Kasumi-1 (cell line): ENCODE measurements at places on chromosomes 6 and 20.
A peak's percentile ranks its signal among the peaks of the same experiment; 100 is the strongest.

- DNase-seq, result no peak
Measured at GRCh38 chr6:3363296-3364025, 93.4 kb downstream of the SLC22A23 start.

- peak; percentile 5 for DNase-seq
Measured at GRCh38 chr6:86782328-86782727, 155.0 kb upstream of the HTR1E start.

GRCh38 chr6:101195588-101195987, 197.9 kb upstream of the GRIK2 start:
- no peak for DNase-seq

DNA sequence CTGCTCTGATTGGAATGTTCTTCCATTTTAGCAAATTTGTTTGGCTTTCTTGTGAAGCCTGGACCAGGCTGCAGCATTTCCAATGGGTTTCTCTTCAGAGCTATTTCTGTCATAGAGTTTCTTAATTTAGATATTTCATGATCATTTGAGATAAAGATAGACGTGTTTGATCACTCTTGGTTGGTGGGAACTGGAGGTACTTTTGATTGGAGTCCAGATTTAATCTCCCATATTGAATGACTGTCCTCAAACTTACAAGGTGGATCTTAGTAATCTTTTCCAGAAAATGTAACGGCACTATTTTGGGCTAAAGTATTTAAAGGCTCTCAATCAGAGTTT, 29.2 kb downstream of the RNF144B start:
- DNase-seq, result no peak

GRCh38 chr6:35141007-35141655, at the start of gene TCP11:
TCP11 (minus strand) TSS chr6:35141339; CDS start chr6:35140870, 469 bp downstream.
- DNase-seq, result no peak

DNA sequence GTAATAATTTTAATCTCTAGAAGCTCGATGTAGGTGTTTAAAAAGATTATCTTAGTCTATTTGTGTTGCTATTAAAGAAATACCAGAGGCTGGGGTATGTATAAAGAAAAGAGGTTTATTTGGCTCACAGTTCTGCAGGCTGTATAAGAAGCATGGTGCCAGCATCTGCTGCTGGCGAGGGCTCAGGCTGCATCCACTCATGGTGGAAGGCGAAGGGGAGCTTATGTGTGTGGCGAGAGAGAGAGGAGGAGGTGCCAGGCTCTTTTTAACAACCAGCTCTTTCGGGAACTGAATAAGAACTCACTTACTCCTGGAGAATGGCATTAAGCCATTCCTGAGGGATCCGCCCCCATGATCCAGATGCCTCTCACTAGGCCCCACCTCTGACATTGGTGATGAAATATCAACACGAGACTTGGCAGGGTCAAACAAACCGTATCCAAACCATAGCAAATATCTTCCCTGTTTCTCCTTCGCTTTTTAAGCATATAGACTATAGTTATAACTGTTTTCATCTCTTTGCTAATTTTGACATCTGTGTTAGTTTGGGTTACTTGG, 24.5 kb downstream of the CHMP4B start:
- no peak for DNase-seq

GRCh38 chr6:74597266-74597665, 608.6 kb downstream of the COL12A1 start:
- DNase-seq, result peak; percentile 59

- DNase-seq, result no peak
Measured at GRCh38 chr6:100317031-100317430, 147.7 kb downstream of the SIM1 start.

DNA sequence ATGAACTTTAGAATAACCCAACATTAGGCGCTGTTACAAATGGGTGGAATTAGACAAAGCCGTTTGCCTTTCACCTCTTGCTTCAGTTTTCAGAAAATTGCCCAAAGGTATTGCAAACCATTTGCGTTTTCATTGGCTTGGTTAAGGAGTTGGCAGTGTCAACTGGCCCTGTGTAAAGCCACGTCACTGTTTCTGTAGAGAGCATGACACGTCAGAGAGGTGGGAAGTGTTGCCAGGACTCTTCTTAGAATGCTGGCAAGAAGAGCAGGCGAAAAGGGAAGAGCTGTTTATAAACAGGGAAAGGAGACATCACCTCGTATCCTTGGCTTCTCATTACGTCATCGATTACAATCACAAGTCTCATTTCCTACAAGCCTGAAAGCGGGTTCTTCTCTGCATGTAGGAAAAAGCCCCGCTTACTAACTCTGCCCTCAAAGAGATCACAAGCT, 4.2 kb upstream of the IRF4 start:
- DNase-seq, result no peak

- DNase-seq, result peak; percentile 52
Measured at GRCh38 chr20:45254383-45255262, at the start of gene SLPI. SLPI (minus strand) TSS chr20:45254564; CDS start chr20:45254543, 21 bp downstream.

- DNase-seq, result no peak
Measured at GRCh38 chr20:48636301-48636700, 191.5 kb downstream of the PREX1 start.

DNA sequence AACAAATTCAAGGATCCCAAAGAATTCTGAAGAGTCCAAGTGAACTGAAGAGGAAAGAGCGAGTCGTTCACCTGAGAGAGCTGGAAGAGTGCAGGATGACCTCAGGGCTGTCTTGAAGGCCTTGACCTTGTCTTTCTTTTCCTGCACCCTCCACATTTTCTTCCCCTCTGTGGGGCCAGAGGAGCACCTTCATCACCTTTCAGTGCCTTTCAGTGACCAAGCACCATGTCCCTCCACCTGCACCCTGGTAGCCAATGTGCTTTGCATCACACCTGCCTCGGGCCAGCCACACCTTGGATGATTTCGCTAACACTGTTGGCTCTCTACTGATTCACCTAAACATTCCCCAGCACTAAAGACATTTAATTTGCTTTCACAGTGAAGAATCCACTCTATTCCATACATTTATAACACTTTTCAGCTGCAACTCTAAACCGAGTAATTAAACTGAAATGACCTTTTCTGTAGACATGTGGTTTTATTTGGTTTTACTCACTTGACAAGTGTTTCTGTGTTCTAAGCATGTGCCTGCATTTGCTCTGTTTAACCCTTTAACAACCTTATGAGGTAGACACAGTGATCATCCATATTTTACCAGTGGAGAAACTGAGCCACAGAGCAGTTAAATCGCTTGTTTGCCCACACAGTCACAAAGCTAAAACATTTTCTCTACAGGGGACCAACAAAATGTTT, 121.3 kb upstream of the CST7 start:
- DNase-seq, result no peak

- DNase-seq, result no peak
Measured at GRCh38 chr6:13375360-13375878, 47.1 kb upstream of the TBC1D7 start.

- no peak for DNase-seq
Measured at GRCh38 chr6:91161246-91161645, 574.4 kb upstream of the MAP3K7 start.

DNA sequence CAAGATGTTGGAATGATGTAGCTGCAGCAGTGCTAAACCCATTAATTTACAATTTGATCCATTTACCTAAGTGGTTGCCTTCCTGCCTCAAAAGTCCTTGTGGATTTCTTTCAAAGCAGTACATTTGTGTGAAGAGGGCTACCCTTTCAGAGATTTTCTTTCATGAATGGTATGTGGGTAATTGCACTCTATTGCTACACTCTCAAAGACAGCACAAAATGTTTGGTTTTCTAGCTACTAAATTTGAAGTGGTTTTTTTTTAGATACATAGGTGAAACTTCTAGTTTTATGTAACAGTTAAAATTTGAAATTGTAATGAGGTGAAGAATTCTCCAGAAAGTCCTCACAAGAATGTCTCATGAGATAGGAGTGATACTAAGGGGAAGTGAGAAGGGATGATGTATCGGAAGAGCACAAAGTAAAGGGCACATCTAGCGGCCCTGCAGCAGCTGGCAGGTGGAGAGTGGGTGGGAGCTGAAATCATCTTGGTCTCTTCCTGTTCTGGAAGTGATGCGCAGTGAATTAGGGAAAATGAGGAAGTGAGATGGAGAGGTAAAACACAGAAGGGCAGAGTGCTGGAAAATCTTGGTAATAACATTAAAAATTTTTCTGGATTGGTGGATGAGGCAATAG, 236.8 kb upstream of the MAN1A1 start:
- no peak for DNase-seq

- no peak for DNase-seq
Measured at GRCh38 chr20:42099101-42099500, 480.9 kb upstream of the CHD6 start.

DNA sequence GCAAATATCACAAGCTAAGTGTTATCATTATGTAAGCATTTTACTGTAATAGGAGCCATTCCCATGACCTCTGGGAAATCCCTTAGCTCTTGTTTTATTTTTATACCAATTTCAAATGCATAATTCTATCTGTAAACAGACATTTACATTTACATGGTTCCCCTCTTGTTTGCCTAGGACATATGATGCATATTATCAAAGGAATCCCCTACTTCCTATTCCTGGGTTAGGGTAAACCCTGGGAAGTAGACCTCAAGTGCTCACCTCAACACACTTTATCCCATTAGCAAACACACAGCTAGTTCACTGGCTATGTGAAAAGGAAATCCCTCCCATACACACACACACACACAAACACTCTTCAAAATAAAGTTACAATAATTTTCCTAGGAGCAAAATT, 27.1 kb downstream of the PDE10A start:
- DNase-seq, result no peak

DNA sequence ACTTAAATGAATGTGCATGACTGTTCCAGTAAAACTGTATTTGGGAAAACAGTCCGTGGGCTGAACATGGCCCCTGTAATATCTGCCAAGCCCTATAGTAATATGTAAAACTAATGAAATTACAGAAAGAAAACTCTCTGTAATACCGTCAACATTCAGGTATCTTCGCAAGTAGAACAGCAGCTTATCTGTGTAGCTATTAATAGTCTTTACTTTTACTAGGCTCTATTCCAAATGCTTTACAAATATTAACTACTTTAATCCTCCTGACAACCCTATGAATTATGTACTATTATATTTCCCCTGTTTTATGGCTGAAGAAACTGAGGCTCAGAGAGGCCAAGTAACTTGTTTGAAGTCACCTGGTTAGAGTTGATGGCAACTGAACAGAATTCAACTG, 57.1 kb downstream of the DAAM2 start:
- no peak for DNase-seq

GRCh38 chr6:116651916-116652315, 16.6 kb downstream of the ZUP1 start:
- DNase-seq, result no peak

GRCh38 chr6:122077603-122078002, 321.8 kb upstream of the HSF2 start:
- no peak for DNase-seq

DNA sequence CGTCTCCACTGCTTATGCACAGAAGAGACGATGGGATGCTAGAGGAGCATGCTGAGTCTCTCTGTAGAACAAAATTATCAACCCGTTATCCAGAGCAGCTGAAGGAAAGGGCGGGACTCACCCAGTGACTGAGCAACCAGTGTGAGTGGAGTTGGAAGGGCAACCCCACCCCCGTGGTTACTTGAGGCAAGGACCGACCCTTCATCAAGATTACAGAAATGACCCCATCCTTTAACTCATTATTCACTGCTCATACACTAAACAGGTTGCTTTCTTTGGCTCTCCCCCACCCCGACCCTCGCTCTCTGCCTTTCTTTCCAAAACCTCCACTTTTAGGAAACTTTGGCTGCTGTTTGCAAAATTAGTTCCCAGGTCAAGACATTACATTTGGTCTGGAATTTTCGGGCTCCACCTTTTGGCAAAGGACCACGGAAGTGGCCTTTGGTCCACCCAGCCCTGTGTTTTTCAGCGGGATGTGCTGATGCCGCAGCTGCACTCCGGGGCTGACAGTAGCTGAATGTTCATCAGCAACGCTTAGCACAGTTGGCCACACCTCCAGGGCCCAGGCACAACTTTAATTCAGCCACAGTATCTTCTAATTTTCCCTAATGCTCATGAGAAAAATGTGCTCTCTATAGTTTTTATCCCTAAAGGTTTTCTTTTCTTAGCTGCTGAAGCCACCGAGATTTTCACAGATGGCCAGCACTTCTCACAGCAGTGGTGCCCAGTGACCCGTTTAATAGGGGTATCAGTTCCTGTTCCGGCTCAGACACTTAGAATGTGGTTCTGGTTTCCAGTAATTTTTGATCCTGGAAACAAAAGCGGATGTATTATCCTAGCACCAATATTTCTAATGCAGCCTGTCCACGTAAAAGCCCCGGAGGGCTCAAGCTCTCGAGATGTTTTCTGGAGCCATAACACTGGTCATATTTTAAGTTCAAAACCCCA, 103.6 kb upstream of the NXT1 start:
- DNase-seq, result no peak

GRCh38 chr20:18686696-18687095, 98.8 kb downstream of the DTD1 start:
- no peak for DNase-seq

DNA sequence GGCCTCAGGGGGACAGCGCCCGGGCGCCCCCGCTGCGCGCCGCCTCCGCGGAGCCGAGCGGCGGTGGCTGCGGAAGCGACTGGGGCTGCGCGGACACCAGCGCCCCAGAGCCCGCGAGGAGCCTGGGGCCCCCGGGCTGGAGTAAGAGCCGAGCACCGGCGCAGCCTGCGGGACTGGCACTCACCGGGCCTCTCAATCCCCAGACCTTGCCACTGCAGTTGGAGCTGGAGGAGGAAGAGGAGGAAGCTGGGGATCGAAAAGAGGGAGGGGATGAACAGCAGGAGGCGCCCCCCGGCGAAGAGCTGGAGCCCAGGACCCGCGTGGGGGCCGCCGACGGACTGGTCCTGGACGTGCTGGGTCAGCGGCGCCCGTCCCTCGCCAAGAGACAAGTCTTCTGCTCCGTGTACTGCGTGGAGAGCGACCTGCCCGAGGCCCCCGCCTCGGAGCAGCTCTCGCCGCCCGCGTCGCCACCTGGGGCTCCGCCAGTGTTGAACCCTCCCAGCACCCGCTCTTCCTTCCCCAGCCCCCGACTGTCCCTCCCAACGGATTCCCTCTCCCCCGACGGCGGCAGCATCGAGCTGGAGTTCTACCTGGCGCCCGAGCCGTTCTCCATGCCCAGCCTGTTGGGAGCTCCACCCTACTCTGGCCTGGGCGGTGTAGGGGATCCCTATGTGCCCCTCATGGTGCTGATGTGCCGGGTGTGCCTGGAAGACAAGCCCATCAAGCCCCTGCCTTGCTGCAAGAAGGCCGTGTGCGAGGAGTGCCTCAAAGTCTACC, 590 bp downstream of the RNF217 start:
- DNase-seq, result peak; percentile 37

GRCh38 chr20:15072316-15072715, 734.9 kb upstream of the FLRT3 start:
- DNase-seq, result no peak

- DNase-seq, result peak; percentile 30
Measured at GRCh38 chr6:146598772-146599405, at the start of gene ADGB. ADGB (plus strand) TSS chr6:146598972; CDS start chr6:146599041, 69 bp downstream.

- DNase-seq, result peak; percentile 99
Measured at GRCh38 chr20:34875642-34876405, 588 bp upstream of the ACSS2 start.

- no peak for DNase-seq
Measured at GRCh38 chr20:21312813-21313474, 9.8 kb downstream of the XRN2 start.
